ENCODE measurements at places on chromosomes 5 and 9.

GRCh38 chr5:75358117-75358516 is 21.1 kb downstream of the HMGCR start:
- no peak for DNase-seq

- no peak for DNase-seq
Measured at GRCh38 chr5:133847301-133847700, 121.1 kb downstream of the C5orf15 start.

GRCh38 chr9:86445671-86446070 is 91.5 kb upstream of the TUT7 start:
- no peak for DNase-seq

DNA sequence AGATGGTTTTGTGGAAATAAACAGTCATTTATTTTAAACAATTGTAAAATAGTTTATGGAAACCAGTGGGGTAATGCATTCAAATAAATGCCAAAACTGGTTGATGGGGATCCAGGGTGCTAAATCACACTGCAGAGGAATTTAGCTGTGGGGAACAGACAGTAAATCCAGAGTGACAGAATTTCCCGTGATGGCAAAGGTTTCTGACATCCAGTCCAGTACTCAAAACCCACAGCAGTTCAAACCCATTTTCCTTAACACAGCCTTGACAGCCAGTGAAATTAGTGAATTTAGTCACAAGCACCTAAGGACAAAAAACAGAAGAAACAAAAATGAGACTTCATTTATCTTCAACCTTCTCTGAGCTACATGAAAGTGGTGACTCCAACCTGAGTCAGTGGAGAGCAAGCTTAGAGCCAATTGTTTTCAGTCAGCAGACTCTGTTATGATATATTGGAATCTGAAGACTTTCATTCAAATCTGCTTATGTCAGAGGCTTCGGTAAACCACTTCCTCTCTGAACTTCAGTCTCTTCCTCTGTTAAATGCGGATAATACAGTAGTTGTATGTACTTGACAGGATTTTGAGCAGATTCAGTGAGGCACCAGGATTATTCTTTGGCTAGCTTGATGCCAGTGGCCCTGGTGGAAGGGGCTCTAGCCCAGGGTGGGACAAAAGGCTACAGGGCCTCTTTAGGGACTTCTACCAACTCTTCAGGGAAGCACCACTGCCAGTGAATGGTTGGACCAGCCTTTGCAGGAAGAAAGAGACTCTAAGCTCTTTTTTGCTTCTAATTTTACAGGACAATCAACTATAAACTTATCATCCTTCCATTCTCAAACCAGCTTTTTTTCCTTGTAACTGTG is 185.3 kb downstream of the MAPKAP1 start:
- DNase-seq: peak; percentile 74

DNA sequence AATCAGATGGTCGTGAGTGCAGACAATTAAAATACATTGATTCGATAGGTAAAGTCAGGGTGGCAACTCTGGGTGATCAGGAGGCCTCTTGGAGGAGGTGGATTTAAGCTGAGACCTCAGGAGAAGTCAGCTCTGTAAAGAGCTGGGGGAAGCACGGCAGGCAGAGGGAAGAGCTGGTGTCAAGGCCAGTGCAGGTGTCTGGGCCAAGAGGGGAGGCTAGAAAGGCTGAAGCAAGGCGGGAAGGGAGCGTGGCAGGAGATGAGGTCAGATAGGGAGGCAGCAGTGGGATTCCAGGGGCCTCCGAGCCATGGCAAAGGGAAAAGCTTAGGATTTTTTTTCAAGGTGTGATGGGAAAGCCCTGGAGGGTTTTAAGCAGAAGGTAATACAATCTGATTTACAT is 178.7 kb downstream of the FSTL4 start:
- no peak for DNase-seq

DNA sequence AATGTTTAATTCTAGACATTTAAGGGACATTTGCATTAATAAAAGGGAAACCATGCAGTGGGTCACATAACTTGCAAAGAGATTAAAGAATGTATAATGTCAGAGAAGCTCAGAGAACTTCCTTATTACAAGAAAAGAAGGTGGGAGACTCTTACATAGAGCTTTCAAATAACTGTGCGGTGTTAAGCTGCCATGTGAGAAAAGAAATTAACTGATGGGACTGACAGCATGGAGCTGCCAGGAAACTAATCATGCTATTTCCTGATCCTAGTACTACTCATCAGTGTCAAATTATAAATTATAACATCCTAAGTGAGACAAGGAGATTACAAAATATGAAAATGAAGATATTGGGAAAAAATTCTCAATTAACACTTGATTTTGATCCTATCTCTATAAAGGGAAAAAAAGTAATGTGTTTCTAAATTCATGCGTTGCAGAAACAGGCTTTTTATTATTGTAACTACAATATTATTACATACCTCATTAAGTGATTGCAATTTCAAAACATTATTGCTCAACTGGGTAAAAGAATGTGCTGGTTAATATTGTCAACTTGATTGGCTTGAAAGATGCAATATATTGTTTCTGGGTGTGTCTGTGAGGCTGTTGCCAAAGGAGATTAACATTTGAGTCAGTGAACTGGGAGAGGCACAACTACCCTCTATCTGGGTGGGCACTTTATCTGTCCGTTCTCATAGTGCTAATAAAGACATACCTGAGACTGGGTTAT is 609.5 kb upstream of the NUDT12 start:
- DNase-seq: no peak

DNA sequence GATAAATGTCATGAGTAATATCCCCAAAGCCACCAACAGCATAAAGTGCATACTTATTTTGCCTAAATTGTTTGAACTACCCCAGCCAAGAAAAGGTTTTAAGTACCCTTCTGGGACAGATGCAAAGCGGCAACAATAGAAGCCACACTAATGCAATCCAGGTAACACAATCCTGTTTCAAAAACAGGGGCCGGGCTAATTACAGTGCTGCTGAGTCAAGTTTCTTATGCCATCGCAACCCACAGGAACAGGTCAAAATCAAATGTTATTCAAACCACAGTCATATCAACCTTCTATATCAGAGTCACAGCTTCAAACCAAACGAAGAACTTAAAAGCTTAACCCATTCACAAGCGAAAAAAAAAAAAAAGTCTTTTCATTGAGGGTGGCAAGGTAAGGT is 28.3 kb downstream of the EBF1 start:
- DNase-seq: no peak

GRCh38 chr5:116671211-116671736 is 96.7 kb upstream of the SEMA6A start:
- no peak for DNase-seq

GRCh38 chr5:163760498-163760897 is 255.1 kb downstream of the MAT2B start:
- DNase-seq: peak; percentile 81

DNA sequence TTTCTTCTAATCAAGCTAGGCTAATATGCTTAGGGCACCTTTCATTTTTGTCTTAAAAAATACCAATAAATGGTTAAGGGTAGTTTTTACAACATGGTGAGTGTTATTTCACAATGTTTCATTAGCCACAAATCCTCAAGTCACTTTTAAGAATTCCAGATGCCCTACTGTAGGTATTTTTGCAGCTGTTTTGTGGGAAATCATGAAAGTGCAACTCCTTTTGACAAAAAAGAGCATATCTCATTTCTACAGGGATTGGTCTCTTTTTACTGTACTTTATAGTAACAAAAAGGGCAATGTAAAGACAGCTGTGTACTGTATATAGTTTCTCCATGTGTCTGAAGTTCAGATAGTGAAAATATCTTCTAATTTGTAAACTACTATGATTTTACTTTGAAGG is 28.3 kb upstream of the GAS1 start:
- no peak for DNase-seq

DNA sequence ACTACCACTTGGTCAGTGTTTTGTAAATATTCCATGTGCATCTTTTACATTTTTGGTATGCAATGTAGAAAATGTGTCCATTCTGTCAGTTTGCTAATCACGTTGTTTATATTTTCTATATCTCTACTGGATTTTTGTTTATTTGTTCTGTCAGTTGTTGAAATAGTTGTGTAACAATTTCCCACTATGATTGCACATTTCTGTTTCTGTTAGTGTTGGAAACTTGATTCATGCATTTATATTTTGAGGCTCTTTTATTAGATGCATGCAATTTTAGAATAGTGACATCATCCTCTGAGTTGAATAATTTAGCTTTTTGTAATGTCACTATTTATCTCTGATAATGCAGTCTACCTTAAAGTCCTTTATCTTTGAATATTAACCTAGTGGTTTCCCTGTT is 25.8 kb upstream of the LECT2 start:
- DNase-seq: no peak

DNA sequence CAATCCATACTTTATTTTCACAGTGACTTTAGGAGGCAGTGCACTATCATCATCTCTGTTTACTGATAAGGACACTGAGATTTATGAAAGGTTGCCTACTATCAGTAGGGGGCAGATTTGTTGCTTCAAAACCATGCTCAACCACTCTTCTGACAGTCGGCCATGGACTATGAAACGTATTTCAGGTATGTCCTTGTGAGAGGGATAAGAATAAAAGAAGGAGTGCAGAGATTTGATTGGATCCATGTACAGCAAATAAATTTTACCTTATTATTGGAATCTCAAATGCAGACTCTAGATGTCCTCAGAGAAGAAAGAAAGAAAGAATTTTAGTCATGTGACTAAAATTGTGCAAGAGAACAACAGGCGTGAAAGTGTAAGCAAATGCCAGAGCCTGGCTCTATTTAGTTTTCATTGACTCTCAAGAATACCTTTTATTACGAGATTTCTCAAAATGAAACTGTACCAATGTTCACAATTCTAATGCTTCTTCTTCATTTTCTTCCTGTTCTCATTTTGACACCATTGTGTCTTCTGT is 296.6 kb upstream of the RASA1 start:
- DNase-seq: no peak

DNA sequence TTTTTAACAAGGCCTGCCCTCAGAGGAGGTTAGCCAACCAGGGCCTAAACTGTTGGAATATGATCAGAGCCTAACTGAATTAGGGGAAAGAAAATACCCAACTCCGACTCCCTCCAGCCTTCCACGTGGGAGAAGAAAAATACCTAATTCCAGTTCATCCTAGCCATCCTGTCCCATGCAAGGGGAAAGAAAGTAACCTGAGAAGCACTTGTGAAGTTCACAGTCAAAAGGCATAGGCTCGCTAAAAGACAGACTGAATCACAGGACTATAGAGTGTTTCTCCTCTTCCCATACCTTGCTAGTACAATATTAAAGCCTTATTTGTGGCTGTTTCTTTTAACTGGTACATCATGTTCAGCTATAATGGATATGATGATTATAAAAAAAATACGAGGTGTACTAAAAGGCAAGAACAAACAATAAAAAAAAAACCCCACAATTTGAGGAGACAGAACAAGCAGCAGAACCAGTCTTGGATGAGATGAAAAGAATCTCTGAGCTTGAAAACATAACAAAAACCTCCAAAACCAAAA is 18.0 kb upstream of the ATP10B start:
- DNase-seq: no peak

- peak; percentile 18 for DNase-seq
Measured at GRCh38 chr9:131253891-131254491, 22.3 kb downstream of the FAM78A start.

- peak; percentile 53 for DNase-seq
Measured at GRCh38 chr9:92535940-92536850, at the start of gene ECM2. Gene ECM2 (minus strand): TSS chr9:92535990. CDS start chr9:92522866, 13,124 bp downstream.

- DNase-seq: no peak
Measured at GRCh38 chr5:95045181-95045965, 239.5 kb downstream of the MCTP1 start.

- DNase-seq: no peak
Measured at GRCh38 chr5:72654231-72654630, 147.0 kb upstream of the ZNF366 start.

DNA sequence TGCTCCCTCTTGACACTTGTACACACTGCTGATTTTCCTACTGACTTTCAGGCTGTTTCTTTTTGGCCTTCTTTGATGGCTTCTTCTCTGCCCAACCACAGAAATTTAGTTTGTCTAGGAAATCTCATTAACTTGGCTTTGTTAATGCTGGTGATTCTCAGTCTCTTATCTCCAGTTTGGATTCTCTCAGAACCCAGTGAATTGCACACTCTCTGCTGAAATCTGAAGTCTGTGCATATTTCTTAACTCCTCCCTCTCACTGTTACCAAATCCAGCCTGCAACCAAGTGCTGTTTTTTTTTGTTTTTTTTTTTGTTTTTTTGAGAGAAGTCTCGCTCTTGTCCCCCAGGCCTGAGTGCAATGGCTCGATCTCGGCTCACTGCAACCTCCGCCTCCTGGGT is 117.2 kb downstream of the CDC42SE2 start:
- DNase-seq: no peak

- DNase-seq: no peak
Measured at GRCh38 chr9:16879416-16879815, 8.9 kb upstream of the BNC2 start.

DNA sequence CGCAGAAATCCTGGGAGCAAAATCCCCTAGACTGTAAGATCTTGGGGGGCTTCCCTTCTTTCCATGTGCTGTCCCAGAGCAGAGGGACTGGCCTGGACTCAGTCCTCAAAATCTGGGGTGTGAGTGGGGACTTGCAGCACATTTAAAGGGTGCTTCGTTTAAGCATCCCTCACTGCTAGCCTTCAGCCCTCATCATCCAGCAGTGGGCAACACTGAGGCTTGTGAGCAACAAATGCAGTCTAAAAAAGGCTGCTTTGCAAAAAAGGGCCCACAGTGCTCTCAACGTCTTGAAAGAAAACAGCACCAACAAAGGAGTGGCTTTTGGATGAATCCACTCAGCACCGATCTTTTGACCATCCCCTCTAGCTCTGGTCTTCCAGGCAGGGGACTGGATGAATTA is 128.3 kb upstream of the TBC1D2 start:
- DNase-seq: no peak

Data from fibroblast of skin of left biceps (primary cell).